ENCODE measurements at places on chromosomes 5 and 9.

DNA sequence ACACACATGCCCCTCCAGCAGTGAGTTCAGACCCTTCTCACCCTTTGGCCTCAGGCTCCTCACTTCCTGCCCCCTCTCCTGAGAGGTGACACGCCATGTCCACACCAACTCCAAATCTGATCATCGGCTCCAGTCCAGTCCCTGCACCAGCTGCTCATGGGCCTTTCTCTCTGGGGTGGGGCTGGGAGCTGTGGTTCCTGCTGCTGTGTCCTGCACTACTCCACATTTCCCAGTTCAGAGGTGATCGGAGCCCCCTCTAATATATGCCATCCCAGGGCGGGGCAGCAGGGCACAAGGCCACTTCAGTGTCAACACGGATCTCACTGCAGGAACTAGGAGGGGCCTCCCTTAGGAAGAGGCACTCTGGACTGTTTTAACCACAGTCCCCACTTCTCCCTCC, 91.5 kb downstream of the ADAMTS2 start:
- DNase-seq: no peak

DNA sequence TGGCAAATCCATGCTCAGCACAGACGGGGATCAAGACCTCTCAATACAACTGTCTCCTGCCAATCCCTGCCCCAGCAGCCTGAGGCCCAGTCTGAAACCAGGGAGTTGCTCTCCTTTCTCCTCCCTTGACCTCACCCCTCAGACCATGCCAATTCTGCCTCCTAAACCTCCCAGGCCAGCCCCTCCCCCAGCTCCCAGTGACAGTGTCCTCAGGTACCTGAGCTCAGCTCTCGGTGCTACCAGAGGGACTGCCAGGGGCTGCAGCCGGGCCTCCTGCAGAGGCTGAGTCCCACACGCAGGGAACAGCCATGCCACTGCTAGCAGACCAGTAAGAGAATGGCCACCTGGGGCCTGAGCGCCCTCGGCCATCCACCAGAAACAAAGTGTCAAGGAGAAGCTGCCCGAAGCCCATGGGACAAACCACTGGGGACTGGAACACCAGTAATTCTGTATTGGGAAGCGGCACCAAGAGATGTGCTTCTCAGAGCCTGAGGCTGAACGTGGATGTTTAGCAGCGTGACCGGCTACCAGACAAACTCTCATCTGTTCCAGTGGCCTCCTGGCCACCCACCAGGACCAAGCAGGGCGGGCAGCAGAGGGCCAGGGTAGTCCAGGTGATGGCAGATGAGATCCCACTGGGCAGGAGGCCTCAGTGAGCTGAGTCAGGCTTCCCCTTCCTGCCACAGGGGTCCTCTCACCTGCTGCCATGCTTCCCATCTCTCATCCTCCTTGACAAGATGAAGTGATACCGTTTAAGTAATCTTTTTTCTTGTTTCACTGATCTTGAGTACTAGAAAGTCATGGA, 557 bp upstream of the IL3 start:
- DNase-seq: no peak

DNA sequence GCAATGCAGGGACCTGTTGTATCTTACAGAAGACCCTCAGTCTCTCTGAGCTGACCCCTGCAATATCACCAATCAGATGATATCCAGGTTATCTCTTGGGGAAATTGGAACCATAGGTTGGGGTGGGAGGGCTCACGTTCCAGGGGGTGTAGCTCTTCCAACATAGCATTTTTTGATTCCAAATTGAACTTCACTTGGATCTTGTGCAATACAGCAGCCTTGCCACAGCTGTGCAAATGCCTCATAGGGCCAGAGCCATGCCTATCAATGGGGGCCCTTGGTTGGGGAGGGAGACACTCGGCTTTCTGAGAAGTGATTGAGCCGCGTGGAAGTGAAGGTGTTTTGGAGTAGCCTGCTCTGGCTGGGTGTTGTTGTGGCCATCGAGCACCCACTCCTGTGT, 117.2 kb upstream of the PITX1 start:
- no peak for DNase-seq

GRCh38 chr5:34655354-34655991, 655 bp upstream of the RAI14 start:
- no peak for DNase-seq

- DNase-seq: no peak
Observed at GRCh38 chr9:109320331-109320741, 523 bp downstream of the EPB41L4B start.

Data from activated CD8-positive, alpha-beta memory T cell treated with anti-CD3 and anti-CD28 coated beads for 48 hours (primary cell).